Right kidney (tissue), 9 donors: ENCODE measurements at places on chromosomes 3 and 15.

DNA sequence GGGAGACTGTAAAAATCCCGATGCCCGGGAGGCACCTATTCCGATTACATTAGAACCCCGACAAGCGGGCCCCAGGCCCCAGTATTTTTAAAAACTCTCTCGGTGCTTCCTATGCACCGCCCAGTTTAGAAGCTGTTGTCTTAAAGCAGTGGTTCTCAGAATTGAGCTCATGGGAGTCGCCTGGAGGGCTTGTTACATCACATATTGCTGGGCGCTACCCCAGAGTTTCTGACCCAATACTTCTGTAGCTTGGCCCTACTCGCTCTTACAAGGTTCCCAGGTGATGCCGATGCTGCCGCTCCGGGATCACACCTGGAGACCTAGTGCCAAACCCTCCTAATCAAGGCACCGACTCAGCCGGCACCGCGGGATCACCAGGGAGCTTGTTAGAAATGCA lies 35.2 kb downstream of the CPN2 start:
- no peak for DNase-seq

DNA sequence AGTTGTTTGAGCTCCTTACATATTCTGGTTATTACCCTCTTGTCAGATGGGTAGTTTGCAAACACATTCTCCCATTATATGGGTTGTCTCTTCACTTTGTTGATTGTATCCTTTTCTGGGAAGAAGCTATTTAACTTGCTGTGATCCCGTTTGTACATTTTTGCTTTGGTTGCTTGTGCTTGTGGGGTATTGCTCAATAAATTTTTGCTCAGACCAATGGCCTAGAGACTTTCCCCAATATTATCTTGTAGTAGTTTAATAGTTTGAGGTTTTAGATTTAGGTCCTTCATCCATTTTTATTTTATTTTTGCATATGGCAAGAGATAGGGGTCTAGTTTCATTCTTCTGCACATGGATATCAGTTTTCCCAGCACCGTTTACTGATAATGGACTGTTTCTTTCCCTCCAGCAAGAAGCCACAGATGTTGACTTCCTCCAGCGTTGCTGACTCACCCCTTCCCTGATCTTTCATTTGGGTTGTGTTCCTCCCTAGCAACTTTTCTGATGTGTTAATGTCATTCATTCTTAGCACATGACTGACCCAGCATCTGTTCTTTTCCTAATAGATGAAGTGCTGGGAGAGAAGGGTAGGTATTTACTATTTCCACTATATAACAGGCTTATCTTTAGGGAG lies 166.7 kb upstream of the SGO1 start:
- no peak for DNase-seq

DNA sequence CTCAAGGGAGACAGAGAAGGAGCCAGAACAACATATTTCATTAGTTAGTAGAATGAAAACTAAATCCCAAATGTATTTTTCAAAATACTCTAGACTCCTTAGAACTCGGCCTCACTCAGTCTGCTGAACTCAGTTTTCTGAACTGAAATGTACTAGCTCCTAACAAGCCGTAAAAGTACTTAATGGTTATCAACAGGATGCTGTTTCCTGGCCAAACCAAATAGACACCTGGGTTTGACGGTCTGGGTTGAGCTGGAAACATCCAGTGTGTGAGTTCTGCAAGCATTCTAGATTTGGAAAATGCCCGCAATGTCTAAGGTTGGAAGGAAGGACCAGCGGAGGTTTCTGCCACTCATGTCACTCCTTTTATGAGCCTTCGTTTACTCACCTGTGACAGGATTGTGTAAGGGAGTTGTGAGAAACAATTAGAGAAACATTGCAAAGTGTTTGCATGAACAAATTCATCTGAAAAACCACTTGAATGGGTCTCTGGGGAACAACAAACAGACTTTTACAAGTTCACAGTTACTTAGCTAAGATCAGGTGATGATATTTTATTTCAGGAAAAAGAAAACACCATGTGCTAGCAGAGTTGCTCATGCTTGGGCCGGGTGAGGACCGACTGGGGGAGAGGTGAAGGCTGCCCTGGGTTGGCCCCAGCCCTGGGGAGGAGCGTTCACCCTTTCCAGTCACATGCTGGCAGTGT lies 151.0 kb downstream of the ALDH1A2 start:
- peak; percentile 28 for DNase-seq

- no peak for DNase-seq
These were observed 103.6 kb upstream of the THSD4 start for GRCh38 chr15:71011503-71012155.

GRCh38 chr15:51736751-51737521 lies 519 bp downstream of the LYSMD2 start:
- peak; percentile 36 for DNase-seq

- DNase-seq, result no peak
These were observed 25.3 kb downstream of the BFSP2 start for GRCh38 chr3:133424937-133425869.

GRCh38 chr3:119731560-119732343 lies 28.9 kb downstream of the CFAP91 start:
- DNase-seq, result no peak

- peak; percentile 64 for DNase-seq
These were observed 39.3 kb downstream of the PLD1 start for GRCh38 chr3:171770689-171771620.

- DNase-seq, result no peak
These were observed 18.2 kb upstream of the PLCL2 start for GRCh38 chr3:16866571-16866970.

- DNase-seq, result peak; percentile 75
These were observed 62.5 kb upstream of the ANKRD28 start for GRCh38 chr3:15860014-15860934.

DNA sequence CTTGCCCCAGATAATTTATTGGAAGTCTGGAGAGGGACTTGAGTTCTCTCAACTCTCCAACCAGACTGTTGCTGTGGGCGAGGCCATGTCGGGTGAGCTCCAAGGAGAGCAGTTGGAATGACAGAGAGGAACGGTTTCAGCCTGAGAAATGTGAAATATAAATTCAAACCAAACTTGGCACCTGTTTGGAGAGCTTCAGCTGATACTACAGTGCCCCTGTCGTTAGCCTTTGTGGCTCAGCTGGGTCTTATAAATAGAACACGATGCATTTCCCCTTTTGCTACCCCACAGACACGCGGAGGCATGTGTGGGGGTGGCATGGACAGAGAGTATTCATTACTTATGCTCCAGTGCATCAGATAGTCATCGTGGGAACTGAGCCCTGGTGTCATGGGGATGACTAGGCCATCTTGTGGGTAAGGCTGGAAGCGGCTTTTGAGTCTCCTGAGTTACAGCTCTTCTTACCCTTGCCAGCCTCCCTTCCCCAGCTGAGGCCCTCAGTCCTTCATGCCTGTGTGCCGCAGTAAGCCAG lies 15.6 kb downstream of the SMAD3 start:
- no peak for DNase-seq

GRCh38 chr3:69532547-69533224 lies 146.8 kb upstream of the FRMD4B start:
- no peak for DNase-seq

DNA sequence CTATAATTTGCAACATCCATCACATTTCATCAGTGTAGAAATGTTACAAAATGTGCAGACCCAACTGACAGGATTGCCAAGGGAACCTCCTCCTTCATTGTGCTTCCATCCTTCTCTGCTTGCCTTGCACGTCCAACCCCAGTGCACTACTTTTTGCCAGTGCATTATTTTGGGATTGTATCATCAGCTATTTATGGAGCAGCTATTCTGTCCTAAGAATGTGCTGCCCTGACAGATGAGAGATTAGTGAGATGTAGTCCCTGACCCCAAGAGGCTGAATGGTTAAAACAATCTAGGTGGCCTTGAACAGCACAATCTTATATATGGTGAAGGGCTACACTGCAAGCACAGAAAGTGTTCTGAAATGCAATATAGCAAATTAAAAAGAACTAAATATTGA lies 935.8 kb downstream of the IGSF11 start:
- DNase-seq, result no peak

DNA sequence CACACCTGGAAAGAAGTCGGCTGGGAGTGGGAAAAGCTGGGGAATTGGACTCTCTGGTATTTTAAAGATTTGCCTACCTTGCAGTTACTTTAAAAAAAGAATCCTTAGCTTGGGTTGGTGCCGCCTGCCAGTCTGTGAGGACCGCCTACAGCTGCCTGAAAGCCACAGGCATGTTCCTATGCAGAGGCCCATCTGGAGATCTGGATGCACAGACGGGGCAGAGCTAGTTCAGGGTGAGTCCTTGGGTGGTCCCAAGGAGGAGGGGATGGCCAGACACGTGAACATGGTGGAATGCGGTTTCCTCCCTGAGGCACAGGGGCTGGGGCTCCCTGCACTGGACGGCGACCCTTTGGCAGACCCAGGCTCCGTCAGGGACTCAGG lies 113.2 kb upstream of the IQSEC1 start:
- no peak for DNase-seq

GRCh38 chr15:38622908-38623307 lies 58.3 kb upstream of the RASGRP1 start:
- DNase-seq, result no peak

GRCh38 chr3:88030210-88030609 lies 28.6 kb downstream of the CGGBP1 start:
- no peak for DNase-seq

GRCh38 chr3:116423374-116423773 lies 21.9 kb downstream of the LSAMP start:
- DNase-seq, result no peak

DNA sequence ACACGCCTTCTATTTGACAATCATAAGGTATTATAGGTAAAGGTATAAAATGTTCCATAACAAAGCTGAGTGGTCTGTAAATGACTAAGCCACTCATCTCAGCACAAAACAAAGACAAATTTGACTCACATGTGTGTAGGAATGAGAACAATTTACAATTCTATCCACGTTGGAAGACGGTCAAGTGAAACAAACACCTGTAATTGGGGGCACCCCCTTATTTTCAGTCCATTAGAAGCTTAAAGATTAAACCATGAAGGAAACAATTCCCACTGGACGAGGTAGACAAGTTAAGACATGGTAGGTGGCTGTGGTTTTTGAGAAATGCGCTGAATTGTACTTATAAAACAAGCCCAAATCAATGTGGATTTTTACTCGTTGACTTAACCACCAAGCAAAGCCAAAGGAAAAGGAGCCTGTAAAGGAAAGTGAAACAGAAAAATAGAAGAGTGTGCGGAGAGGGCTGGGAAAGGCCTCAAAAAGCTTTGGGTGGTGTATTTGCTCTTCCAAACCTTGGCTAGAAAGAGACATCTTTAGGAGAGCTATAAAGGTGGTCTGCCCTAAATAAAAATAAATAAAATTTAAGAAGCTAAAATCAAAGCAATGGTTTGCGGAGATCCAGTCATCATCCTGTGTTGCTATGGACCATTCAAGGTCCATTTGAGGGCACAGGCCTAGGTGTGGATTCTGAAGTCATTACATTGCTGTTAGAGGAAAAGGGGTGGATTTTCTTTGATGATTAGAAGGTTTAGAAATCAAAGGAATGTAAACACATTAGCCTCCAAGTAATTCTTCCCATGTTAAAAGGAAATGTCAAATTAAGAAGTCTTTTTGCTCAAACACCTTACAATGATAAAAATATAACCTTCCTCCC lies 135.0 kb downstream of the TFG start:
- DNase-seq, result no peak

DNA sequence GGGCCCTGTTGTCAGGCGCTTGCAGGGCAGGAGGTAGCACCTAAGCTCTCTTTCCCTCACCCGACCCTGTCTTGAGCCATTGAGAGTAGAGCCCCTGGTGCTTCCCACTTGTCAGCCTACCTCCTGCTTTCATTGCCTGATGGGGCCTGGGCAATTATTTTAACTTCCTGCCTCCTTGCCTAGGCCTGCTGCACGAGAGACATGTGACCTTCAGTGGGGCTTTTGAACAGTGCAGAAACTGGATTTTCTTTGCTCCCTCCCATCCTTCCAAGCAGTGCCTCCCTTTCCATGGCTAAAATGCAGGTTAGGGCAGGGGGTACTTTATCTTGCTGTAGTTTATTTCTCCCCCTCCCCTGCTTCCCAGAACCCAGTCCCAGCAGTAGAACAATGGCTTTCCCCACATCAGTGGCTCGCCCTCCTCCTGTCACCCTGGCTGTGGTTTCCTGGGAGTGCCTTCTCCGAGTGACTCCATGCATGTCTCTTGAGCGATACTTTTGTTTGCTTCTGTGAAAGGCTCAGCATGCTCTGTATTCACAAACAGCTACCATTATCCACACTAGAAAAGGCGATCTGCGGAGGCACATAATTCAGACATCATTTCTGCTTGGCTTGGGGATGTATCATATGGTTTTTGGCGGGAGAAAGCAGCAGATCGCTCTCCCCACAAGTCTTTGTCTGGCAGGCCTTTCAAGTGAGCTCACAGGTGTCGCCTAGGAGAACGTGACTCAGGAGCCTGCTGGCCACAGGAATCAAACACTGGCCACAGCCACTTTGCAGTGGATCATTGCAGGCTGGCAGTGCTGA lies 24.1 kb downstream of the PDIA5 start:
- no peak for DNase-seq

GRCh38 chr3:59540696-59541095 lies 490.9 kb upstream of the CFAP20DC start:
- no peak for DNase-seq

DNA sequence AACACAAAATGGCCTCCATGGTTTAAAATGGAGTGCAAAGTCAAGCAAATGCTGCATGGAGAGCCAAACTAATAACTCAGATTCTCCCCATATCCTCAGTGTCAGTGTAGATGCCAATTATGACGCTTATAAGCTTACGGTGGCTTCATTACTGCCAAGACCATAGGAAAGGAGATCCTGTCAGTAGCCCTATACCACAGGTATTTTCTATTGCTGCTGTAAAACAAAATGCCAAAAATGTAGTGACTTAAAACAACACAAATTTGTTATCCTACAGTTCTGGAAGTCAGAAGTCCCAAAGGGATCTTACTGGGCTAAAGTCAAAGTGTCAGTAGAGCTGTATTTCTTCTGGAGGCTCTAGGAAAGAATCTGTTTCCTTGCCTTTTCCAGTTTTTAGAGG lies 149.8 kb upstream of the GBE1 start:
- DNase-seq, result no peak

DNA sequence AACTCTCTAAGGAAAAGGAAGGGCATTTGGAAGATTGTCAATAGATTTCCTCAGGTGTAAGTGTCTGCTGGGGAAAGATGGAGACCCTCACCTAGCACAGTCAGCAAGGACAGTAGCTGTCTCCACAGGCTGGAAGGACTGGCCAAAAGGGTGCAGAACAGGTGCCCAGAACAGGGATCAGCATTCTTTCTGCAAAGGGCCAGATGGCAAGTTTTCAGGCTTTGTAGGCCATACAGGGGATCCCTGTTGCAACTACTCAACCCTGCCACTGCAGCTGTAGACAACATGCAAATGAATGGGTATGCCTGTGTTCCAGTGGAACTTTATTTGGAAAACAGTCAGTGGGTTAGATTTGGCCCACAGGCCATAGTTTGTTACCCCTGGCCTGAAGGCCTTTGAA lies 8.1 kb downstream of the AGBL1 start:
- DNase-seq, result no peak
